SK-N-MC (cell line): ENCODE measurements at places on chromosomes 11 and 22.

- DNase-seq = no peak
These were observed 78.5 kb upstream of the NCAM1 start for GRCh38 chr11:112882494-112883381.

DNA sequence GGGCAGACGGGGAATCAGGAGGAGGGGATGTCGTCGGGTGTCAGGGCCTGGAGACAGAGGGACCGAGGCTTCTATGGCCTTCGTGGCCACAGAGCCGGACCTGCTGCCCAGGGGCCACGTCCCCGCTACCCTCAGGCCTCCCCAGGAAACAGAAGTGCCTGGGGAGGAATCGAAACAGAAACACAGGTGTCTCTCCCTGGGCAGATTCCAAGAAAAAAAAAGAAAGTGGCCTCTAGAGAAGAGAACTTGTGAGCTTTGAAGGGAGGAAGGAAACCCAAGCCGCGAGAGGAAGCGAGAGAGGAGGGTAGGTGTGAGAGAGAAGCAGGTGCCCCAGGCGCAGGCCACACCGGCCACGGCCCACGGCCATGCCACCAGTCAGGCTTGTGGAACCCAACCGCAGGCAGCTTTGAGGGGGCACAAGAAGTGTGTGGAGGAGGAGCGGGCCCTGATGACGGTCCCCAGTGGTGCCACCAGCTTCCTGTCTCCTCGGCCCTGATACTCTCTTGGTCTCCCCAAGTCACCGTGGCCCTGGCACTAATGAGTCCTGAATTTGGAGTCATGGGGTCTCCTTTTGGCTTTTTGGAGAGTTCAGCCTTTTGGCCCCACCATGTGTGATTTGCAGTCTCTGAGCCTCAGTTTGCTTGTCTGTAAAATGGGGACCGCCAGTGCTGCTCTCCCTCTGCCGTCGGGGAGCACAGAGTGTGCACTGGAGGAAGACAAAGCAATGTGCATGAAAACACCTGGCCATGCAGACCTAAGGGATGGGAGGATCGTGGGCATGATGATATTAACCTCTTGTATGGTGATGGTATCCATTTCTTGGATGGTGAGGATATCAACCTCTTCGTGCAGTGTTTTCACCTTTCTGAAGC, 25.2 kb downstream of the LIF start:
- no peak for DNase-seq

DNA sequence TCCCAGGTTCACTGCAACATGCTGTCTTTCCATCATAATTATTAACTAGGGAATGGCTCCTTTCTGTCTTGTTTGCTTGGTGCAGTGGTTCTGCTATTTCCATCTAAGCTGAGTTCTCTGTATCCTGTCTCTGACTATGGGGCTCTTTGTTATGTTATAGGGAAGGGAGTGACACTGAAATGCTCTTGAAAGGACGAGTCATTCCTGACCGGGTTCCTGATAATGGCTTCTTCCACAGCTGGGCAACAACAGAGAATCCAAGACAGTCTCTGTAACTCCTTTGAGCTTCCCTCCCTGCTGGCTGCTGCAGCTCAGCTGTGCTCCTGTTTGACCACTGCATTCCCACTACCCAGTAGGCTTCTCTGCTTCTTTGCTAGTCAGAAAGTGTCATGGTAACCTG, 24.1 kb downstream of the OR2AT4 start:
- no peak for DNase-seq

DNA sequence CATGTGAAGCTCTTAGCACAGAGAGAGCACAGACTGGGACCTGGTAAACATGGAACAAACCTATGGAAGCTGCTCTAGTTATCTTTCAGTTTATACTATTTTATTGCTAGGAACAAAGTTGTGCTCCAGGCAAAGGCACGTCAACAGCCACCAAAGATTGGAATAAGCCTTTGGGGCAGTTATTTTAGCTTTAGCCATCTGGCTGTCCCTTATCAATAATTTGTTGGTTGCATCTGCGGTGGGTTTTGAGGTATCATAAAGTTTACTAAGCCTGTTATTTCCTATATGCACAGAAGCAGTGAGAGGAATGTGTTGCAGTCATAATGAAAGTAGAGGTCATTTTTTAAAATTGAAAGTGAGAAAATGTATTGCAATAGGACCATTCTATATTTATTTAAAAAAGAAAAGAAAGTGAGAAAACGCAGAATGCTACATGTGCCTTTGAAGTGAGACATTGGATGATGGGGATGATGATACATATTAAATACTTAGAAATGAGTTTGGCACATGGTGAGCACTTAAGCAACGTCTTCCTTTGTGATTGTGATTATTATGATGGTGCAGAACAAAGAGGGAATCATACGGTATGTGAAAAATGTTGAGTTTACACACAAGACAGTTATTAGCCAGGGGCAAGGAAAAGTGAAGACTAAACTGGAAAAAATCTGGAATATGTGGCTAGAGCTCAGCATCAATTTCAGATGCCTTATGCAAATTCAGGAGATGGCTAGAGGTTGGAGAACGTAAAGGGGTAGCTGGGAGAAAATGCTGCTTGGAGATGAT, 58.3 kb downstream of the PRR5L start:
- DNase-seq = no peak

GRCh38 chr11:130452940-130453339, 4.5 kb downstream of the ADAMTS15 start:
- no peak for DNase-seq

- no peak for DNase-seq
These were observed 15.5 kb downstream of the CASP5 start for GRCh38 chr11:105007463-105007862.

- DNase-seq = no peak
These were observed 142.4 kb downstream of the KIRREL3 start for GRCh38 chr11:126857860-126858808.

- DNase-seq = no peak
These were observed 288.1 kb downstream of the ETS1 start for GRCh38 chr11:128299132-128299726.

- DNase-seq = no peak
These were observed 3.6 kb downstream of the OTOG start for GRCh38 chr11:17550450-17551346.

DNA sequence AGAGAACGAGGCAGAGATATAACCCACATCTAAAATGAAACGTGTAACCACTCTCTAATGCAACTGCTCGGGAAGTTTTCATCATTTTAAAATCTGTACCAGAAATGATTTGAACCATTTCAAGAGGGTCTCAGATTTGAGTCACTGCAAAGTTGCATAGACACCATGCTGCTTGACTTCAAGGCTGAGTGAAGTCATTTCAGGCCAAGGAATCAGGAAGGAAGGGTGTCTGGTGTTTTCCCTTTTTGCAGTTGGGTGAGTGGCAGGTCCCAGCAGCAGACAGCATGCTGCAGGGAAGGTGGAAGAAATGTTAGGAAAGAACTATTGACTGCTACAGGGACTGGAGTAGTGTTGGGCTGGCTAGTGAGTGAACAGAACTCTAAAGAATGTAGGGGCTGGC, 16.5 kb downstream of the TANGO2 start:
- no peak for DNase-seq

DNA sequence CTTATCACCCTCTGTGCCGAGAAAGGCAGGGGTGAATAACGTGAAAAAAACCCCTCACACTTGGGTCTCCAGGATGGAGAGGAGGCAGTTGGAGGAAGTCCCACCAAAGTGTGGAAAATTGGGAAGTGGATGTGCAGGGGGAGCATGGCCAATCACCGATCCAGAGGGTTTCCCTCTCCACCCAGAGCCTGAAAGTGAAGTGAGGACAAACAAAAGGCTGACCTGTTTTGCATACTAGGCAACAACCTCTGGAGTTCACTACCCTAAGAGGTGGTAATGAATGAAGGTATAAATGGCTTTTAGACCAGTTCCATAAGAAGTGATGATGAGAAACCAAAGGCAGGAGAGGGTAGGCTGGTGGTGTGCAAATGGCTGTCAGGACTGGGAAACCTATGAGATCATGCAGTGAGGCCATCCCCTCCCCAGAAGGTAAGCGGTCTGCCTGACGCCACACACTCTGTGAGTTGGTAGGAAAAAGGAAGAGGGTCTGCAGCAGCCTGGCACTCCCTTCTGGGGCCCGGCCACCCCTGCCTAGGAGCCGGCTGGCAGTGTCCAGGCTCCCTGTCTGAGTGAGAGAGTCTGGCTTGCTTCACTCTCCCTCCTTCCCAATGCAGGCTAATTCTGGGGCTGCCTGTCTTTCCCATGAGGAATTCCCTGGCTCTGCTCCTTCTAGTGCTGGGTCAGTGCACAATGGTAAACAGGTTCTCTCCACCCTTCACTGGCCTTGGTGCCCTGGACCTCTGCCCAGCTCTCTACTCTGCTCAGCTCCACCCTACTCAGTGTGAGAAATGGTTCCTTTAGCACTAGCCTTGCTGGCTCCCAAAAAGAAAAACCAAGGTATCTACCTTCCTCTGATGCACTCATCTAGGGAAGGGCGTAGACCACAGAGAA, 15.6 kb downstream of the TBC1D10A start:
- DNase-seq = no peak

GRCh38 chr11:124052966-124053365, 11.8 kb upstream of the OR10G7 start:
- no peak for DNase-seq

GRCh38 chr11:20041499-20041898, 118.8 kb downstream of the DBX1 start:
- no peak for DNase-seq

DNA sequence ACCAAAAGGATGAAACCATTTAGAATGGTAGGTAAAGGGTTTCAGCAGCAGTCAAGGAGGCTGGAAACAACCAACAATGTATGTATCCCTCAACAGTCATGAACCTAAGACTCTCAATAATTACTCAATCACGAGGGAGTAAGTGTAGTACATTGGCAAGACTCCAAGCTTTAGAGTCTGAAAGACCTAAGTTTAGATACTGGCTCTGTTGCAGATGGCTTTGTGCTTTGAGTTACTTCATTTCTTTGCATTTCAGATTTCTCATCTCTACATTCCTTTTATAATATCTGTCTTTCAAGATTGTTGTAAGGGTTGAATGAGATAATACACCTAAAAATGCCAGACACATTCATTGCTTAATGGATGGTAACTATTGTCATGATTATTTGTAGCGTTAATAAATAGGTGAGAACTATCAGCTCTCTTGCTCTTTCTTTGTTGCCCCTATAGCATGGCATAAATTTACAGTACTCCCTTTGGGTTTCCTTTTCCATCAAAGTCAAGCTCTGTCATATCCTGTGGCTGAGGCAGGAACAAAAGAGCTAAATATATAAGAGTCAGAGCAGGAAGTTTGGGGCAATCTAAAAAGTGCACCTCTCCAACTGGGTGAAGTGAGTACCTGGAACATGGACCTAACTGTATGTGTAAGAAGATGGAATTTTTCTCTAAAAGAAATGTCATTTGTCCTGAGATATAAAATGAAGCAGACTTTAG, 228.2 kb upstream of the ZC3H12C start:
- no peak for DNase-seq

DNA sequence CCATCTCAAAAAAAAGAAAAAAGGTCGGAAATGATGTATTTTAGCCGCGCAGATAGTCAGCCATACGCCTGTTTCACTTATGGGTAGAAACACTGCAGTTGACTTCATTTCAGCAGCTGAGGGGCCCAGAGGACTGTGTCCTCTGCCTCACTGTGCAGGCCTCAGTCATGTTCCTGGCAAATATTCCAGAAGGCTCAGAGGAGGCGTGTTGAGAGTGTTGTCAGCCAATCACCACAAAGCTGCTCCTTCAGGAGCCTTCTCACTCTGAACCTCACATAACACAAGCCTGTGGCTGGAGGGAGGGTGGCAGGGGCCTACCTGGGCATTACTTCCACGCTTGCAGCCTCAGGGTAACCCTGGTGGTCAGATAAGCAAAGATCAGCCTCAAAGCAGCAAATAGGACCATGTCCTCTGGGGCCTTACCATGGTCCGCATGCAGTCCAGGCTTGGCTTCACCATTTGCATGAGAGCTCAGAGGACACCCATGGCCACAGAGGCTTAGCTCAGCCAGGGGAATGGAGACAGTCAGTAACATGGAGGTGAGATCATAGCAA, 17.3 kb upstream of the TREH start:
- DNase-seq = no peak

DNA sequence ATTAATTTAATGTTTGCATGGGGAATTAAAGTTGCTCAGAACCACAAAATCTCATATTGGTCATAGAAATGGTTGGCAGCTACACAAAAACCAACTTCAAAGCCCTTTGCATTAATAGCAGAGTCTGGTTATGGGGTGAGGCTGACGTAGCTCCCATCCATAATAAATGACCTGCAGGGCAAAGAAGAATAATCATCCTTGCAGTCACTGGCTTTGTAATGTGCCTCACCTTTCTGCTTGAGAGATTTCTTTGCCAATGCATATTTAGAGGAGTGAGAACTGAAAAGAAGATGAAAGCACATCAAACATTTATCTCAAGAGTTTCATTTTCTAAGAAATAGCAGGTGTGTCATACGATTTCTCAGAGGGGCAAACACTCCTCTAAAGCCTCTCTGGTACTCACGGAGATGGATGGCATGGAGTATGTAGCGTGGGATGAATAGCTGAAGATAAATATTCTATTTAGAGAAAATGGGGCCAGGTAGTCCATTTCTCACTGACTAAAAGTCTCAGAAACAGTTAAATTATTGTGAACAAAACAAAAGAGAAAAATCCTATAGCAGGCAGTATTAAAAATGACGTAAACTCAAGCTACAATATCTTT, 1491.9 kb downstream of the FAM181B start:
- no peak for DNase-seq

DNA sequence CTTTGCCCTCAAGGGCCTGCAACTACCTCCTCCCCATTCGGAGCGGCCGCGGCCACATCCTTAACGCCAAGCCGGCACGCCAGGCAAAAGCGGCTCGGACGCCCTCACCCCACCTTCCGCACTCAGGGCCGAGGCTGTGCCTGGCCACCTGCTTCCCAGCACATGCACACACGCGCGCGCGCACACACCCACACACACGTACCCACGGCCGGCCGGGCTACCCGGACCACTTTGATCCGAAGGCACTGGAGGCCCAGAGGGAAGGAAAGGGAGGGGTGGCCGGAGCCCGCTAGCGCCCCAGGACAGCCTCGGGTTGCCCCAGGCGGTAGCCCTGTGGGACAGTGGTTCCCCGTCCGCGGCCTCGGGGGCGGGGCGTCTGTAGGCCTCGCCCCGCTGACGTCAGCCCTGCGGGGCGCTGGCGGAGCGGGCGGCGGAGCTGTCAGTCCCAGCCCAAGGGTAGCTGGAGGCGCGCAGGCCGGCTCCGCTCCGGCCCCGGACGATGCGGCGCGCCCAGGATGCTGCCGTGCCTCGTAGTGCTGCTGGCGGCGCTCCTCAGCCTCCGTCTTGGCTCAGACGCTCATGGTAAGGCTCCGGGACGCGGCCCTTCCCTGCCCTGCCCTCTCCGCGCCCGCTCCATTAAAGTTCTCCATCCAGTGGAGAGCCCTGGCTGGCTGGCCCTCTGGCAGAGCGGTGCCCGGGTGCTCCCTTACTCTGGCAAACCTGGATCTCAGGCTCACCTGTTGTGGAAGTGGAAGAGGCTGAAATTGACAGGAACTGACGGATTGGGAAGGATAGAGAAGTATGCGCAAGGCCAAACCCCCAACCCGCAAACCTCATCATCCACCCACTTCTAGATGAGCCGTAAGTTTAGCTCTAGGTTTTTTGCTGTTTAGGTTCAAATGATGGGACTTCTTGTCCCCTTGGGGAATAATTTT, at the start of gene IL10RA:
Gene IL10RA (plus strand): TSS at position 442 of the 935 bp plus-strand sequence. CDS start 74 bp downstream, at position 516.
- DNase-seq = no peak

GRCh38 chr11:47599902-47600301, 5.7 kb upstream of the C1QTNF4 start:
- no peak for DNase-seq
